ENCODE measurements at places on chromosomes 5 and 9.

DNA sequence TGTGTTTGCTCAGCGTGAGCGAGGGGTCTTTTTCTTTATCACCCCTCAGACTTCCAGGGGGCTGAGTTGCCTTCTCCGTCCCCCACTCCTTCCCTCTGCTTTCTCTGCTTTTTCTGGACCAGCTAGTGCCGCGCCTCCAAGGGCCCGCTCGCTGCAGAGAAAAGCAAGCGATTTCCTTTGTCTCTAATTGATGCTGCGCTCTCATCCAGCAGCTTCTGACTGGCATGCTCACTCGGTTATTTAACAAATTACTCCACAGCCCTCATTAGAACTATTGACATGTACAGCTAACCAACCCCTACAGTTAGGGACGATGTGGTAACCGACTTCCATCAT, 288.0 kb downstream of the ELAVL2 start:
- no peak for DNase-seq

- DNase-seq = no peak
Measured at GRCh38 chr5:133685402-133686018, 73.2 kb upstream of the FSTL4 start.

- no peak for DNase-seq
Measured at GRCh38 chr5:173613433-173614159, 2.9 kb downstream of the BOD1 start.

GRCh38 chr5:32311404-32312196, 1.1 kb downstream of the MTMR12 start:
- no peak for DNase-seq

GRCh38 chr9:136720898-136721338, 8.5 kb downstream of the DIPK1B start:
- DNase-seq = no peak

DNA sequence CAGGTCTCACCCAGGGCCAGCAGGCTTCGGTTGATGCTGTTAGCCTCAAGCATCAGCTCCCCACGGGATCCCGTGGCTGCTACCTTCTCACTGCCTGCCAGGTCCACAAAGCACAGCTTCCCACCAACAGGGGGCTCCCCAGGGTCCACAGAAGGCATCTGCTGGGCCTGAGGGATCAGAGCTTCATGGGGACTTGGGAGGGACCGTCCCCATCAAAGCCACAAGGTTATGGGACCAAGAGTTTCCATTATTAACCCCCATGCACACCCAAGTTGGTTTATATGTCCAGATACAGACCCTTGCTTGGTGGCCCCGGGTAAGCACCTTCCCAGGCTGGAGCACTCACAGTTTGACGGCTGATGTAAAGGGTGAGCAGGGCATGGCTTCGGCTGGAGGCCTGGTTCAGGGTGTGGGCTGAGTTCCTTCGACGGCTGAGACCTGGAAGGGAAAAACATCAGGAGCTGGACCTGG, 3.0 kb downstream of the KIF12 start:
- no peak for DNase-seq

- DNase-seq = no peak
Measured at GRCh38 chr5:106312360-106312759, 1358.4 kb downstream of the EFNA5 start.

DNA sequence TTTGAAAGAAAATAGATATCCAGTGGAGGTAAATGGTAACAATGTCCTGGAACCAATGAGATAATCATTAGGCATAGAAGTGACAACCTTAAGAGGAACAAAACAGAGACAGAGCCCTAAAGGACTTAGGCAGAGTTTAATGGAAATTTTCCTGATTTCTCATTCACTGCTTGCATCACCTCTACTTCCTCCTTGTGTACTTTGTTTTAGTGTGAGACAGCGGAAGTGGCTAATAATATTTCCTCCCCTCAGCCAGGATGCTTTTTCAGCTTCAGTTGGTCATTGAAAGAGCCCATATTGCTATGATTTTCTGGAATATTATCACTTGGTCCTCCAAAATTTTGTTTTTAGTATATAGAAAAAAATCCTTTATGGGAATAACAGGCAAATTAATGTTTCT, 153.4 kb upstream of the MPDZ start:
- DNase-seq = no peak

GRCh38 chr9:128611600-128612394, 44.9 kb downstream of the DYNC2I2 start:
- DNase-seq = no peak

DNA sequence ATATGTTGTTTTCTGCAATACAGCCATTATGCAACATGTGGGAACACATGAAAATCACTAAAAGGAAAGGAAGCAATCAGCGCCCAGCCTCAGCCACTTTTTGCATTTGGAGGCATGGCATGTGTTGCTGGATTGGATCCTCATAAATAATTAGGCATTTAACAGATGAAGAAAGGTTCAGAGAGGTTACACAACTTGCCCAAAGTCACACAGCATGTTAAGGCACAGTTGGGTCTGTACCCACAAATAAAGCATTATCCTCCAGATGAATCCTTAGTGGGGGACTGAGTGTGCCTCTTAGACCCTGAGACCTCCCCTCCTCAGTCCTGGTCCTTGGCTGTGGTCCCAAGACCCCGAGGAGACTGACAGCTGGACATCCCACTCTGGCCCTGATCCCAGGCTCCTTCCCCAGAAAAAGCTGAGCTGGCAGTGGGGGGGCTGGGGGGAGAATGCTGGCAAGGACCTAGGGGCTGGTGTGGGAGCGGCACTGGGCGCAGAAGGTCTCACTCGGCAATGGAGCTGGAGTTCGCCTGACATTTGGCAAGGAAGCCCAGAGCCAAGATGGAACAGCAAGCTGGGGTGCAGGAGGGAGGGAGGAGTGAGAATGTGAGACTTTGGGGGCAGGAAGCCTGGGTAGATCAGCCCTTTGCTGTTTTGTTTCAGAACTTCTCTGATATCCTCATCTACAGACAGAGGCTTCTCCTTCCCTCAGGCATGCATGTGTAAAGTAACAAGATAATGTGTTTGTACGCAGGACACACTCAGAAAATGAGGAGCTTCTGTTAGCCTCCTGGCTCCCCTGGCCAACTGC, 6.9 kb upstream of the AKNA start:
- DNase-seq = no peak

- DNase-seq = no peak
Measured at GRCh38 chr9:113817171-113817570, 58.9 kb upstream of the ZNF618 start.

Measured in AG04450 (cell line).